ENCODE measurements at places on chromosomes 16 and 17. TPM values are rescaled to one million over a fixed set of nuclear protein-coding genes. Genes with fewer than 3 reads are reported as not detected.

TBC1D3C gene
- not detected for total RNA-seq

OTOP2 gene
- total RNA-seq = 0.85 TPM

DNA sequence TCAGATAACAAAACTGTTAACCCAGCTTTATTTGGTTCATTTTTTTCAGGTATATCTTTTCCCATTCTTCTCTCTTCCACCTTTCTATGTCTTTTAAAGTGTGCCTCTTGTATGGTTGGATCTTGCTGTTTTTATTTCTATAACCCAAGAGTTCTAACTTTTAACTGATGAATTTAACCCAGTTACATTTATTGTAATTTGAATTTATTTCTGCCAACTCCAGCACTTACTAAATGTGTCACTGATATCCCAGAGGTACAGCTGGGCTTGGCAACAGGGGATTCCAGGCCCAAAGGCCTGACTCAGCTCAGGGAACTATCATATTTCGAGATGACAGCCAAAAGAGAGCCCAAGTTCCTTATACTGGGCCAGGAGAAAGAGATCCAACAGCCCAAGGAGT lies 200.1 kb downstream of the GSG1L start:
- no peak overlapping the region for H3K27ac ChIP-seq
- H3K4me3 ChIP-seq = no peak overlapping the region
- no peaks in the 10 kb centered on the region for H3K27me3 ChIP-seq

TRAF4 gene
- total RNA-seq = 59.8 TPM

DNA sequence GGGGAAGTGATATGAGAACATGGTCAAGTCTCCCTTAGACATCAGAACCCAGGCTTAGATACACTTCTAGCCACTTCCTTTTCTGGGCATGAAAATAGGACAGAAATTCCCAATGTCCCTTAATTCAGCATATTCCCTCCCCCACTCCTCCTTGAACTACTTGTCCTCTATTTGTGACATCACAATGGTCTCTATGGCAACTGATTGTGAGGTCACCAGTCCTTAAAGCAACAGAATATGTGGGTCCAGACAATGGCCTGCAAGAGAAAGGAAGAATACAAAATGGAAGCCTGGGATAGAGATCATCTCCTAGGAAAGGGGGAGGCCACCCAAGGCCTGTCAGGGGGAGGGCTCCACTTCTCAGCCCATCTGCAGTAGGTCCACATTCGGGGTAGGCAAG lies 6.7 kb upstream of the SEZ6 start:
- H3K4me3 ChIP-seq = no peak overlapping the region
- H3K36me3 ChIP-seq = no peaks in the 10 kb centered on the region
- H3K27ac ChIP-seq = no peak overlapping the region
